NCI-H187 treated with DMSO at 0.1 percent for 48 hours (cell line): ENCODE measurements at places on chromosomes 11 and 22.

DNA sequence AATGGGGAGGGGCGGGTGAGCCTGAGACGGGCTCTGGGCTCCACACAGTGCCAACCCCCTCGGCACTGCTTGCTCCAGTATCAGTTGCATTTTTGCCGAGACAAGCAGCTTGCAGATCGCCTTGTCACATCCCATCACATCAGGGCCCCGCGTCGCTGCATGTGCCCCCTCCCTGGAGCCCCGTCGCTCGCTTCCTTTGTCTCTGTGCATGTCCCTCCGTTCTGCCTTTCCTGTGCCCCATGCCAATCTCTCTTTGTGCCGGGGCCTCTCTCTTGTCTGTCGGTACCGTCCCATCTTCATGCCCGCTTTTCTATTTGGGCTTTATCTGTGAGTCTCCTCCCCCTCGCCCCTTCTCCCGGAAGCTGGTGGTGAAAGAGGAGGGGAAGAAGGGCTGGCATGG is 202.2 kb downstream of the CEP164 start:
- no peak for DNase-seq

DNA sequence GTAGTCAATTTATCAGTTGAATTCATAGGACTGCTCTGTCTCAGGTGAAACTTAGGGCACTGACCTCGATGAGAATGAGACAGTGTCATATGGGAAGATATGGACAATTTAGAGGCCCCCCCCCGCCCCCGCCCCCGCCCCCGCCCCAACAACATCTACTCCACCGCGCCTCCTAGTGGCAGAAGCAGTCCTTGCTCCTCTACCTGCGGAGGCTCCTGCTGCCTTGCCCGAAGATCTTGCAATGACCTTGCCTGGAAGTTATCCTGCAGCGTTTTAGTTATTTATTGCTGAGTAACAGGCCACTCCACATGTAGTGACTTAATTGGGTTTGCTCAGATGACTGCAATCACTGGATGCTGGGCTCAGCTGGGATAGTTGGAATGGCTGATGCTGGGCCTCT is 15.2 kb downstream of the SERPINH1 start:
- DNase-seq: no peak

GRCh38 chr11:34916843-34917770 is 689 bp downstream of the PDHX start:
- no peak for DNase-seq

- DNase-seq: no peak
These were observed 32.4 kb upstream of the CD44 start for GRCh38 chr11:35106595-35106994.

DNA sequence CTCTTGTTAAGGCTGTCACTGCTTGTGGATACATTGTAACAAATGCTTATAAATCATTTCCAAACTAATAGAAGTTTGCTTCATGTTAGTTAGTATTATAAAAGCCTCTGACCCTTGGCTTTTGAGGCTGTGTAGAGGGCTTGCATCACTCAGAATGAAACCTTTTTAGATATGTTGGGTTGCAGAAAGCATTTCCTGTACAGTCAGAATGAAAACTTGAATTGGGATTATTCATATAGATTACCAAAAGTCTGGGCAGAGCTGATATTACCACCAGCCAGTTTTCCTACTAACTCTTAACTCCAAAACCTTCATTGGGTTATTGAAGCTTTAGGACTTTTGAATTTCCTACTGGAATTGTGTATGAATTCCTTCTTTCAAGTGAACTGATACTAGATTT is 12.0 kb downstream of the KMT2A start:
- DNase-seq: no peak

GRCh38 chr22:29834046-29834445 is 4.0 kb downstream of the ASCC2 start:
- no peak for DNase-seq

DNA sequence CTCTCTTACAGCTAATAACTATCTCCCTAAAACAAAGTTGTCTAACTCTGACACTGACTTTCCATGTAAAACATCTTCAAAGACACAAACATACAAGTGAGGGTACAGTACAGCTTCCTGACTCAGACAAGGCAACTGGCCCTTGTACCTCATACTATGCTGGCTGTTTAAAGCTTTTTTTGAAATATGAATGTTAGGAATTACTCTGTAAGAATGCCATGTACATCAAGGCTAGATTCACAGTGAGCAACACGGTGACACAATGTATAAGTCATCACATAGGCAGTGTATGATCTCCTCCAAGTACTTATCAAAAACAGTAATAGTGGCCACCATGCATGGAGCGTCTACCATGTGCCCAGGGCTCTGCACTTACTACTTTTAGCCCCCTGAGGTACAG is 28.6 kb downstream of the ALG8 start:
- DNase-seq: no peak
